Articular chondrocyte of knee joint (primary cell): ENCODE measurements at places on chromosomes 1 and 21. TPM values are rescaled to one million over a fixed set of nuclear protein-coding genes. Genes with fewer than 3 reads are reported as not detected.

Gene MNDA
- not detected in 2 replicates for total RNA-seq

Gene NPHS2
- total RNA-seq, result not detected in 2 replicates

Gene RORC
- 0.22 and 0.39 TPM in 2 replicates for total RNA-seq

Gene APCS
- not detected in 2 replicates for total RNA-seq

Gene CELA3B
- total RNA-seq, result not detected in 2 replicates

Gene SYNC
- 111 and 116 TPM in 2 replicates for total RNA-seq

Gene KRTAP12-2
- total RNA-seq, result not detected in 2 replicates

Gene OR2T35
- total RNA-seq, result not detected in 2 replicates

Gene DYNLT5
- total RNA-seq, result 0.52 and 3.4 TPM in 2 replicates

Gene DMRTA2
- total RNA-seq, result not detected in 2 replicates

Gene BARHL2
- not detected in 2 replicates for total RNA-seq

Gene KIF17
- total RNA-seq, result 0.26 and 0.43 TPM in 2 replicates

Gene PAQR7
- 10.7 and 11.2 TPM in 2 replicates for total RNA-seq

Gene GIPC2
- 0.13 and 0.22 TPM in 2 replicates for total RNA-seq

Gene KIAA1614
- 14.0 and 14.1 TPM in 2 replicates for total RNA-seq

Gene KCNJ15
- 5.2 and 6.9 TPM in 2 replicates for total RNA-seq

Gene CADM3
- total RNA-seq, result 0.26 and 1.2 TPM in 2 replicates

Gene CGN
- not detected in 2 replicates for total RNA-seq

Gene CYP4B1
- not detected in 2 replicates for total RNA-seq

Gene TRPM2
- total RNA-seq, result under 0.01 TPM in 1 of 2 replicates, not detected in the other

Gene CSF3R
- total RNA-seq, result not detected in 2 replicates
